ENCODE measurements at places on chromosomes 16 and 17. TPM values are rescaled to one million over a fixed set of nuclear protein-coding genes. Genes with fewer than 3 reads are reported as not detected.

Gene KCNG4
- not detected for total RNA-seq

- DNase-seq, result no peak
- H3K4me1 ChIP-seq, result peaks cover 3% of the 10 kb centered on the region
- H3K27me3 ChIP-seq, result no peaks in the 10 kb centered on the region
- H3K27ac ChIP-seq, result no peak overlapping the region
- no peak overlapping the region for H3K4me3 ChIP-seq
- H3K36me3 ChIP-seq, result no peaks in the 10 kb centered on the region
Measured at GRCh38 chr17:43935926-43936261, 6.4 kb downstream of the PPY start.

Gene SSTR5
- total RNA-seq, result not detected

GRCh38 chr17:1447052-1447451 is 9.0 kb downstream of the CRK start:
- no peaks in the 10 kb centered on the region for H3K27me3 ChIP-seq
- DNase-seq, result no peak
- no peak overlapping the region for H3K27ac ChIP-seq
- H3K4me3 ChIP-seq, result no peak overlapping the region
- H3K36me3 ChIP-seq, result no peaks in the 10 kb centered on the region

DNA sequence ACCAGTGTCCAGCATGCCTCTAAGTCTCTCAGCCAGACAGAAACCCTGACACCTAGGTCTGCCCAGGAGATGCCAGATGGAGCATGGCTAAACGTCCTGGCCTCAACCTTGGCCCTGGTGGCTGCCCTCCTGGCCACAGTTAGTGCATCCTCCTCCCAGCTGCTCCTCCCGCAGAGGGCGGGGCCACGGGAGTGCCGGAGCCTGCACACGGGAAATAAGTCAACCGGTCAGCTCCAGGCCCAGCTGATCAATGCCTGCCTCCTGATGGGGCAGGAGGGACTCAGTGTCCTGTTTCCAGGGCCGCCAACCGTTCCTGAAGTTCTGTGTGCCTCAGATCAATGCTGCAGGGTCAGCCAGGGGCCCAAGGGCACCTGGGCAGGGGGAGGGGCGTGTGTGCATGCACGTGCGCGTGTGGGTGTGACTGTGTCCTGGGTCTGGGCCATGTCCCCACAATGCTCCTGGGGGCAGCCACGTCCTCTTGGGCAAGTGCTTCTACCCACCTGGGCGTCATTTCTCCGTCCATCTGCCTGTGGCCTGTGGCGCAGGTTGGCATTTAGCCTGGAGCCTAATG is 4.6 kb upstream of the KCNJ12 start:
- no peak for DNase-seq
- no peaks in the 10 kb centered on the region for H3K27me3 ChIP-seq
- H3K4me3 ChIP-seq, result no peak overlapping the region

GRCh38 chr17:27049104-27049784 is 244.7 kb upstream of the WSB1 start:
- DNase-seq, result no peak
- H3K36me3 ChIP-seq, result no peaks in the 10 kb centered on the region
- H3K4me3 ChIP-seq, result no peak overlapping the region
- no peaks in the 10 kb centered on the region for H3K27me3 ChIP-seq

- no peak overlapping the region for H3K4me3 ChIP-seq
- no peaks in the 10 kb centered on the region for H3K4me1 ChIP-seq
- H3K27me3 ChIP-seq, result no peaks in the 10 kb centered on the region
- peaks cover 7% of the 10 kb centered on the region for H3K36me3 ChIP-seq
Measured at GRCh38 chr17:9536061-9536460, 39.6 kb downstream of the STX8 start.

DNA sequence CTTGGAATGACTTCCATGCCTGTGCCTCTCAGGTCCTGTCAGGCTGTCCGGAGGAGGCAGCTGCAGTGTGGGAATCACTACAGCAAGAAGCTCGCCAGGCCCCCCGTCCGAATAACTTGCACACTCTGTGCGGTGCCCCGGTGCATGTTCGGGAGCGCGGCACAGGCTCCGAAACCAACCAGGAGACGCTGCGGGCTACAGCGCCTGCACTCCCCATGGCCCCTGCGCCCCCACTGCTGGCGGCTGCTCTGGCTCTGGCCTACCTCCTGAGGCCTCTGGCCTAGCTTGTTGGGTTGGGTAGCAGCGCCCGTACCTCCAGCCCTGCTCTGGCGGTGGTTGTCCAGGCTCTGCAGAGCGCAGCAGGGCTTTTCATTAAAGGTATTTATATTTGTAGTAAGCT is 1.3 kb downstream of the NRN1L start:
- no peaks in the 10 kb centered on the region for H3K27me3 ChIP-seq
- H3K4me3 ChIP-seq, result no peak overlapping the region
- no peaks in the 10 kb centered on the region for H3K4me1 ChIP-seq
- DNase-seq, result no peak
- H3K36me3 ChIP-seq, result peaks cover 61% of the 10 kb centered on the region

DNA sequence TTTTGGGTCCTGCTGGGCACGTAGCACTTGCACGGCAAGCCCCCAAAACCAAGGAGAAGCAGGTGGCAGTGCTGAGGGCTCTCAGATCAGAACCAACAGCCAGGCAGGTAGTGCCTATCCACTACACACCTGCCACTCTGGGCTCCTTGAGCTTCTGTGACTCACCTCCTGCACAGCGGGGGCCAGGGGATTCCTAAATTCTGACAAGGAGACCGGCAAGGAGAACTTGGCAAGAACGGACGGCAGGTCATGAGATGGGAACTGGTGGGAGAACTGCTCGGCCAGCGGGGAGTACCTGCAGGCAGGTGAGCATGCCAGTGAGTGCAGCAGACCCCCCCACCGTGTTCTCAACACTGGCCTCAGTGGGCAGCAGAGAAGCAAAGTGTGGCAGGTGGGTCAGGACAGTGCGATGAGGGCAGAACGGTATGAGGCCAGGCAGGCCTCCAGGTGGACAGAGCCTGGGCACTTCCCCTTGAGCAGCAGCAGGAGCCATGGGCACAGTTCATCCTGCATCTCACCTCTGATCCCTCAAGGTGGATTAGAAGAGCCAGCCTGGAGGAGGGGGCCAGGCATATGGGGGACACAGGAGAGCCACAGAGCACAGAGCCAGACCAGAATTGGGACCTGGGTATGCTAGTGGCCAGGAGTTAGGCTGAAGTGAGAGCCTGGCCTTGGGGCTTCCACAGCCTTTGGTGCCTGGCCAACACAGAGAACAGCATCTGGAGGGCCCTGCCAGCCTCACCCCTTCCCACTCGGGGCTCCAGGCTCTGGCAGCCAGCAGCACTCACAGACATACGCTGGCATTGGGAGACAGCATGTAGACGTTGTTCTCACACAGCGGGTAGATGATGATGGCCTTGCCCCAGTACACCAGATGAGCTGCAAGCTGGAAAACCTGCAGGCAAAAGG is 14.7 kb downstream of the MPG start:
- no peak overlapping the region for H3K27ac ChIP-seq
- no peaks in the 10 kb centered on the region for H3K4me1 ChIP-seq
- no peak overlapping the region for H3K4me3 ChIP-seq
- H3K27me3 ChIP-seq, result no peaks in the 10 kb centered on the region
- no peak for DNase-seq

DNA sequence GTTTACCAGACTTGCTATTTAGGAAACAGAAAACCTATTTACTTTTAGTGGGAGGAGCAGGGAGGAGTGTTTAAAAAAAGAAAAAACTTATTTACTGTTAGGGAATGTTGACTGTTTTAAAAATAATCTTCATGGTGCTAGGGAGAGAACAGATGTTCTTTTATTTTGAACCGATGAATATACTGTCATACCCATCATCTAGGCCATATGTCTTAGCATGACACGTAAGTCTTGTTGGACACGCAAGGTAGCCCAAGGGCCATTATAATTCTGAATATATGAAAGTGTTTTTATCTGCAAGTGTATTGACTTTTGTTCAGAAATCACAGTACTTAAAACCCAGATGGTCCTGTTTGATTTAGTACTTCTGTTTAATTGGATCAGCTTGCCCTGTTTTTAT is 11.6 kb downstream of the WIPF2 start:
- peaks cover 4% of the 10 kb centered on the region for H3K36me3 ChIP-seq
- no peak for DNase-seq
- H3K4me3 ChIP-seq, result no peak overlapping the region
- H3K27ac ChIP-seq, result no peak overlapping the region
- no peaks in the 10 kb centered on the region for H3K27me3 ChIP-seq

Gene RNF43
- 2.2 TPM for total RNA-seq

GRCh38 chr16:89257281-89257731 is 39.8 kb downstream of the ZNF778 start:
- no peaks in the 10 kb centered on the region for H3K36me3 ChIP-seq

DNA sequence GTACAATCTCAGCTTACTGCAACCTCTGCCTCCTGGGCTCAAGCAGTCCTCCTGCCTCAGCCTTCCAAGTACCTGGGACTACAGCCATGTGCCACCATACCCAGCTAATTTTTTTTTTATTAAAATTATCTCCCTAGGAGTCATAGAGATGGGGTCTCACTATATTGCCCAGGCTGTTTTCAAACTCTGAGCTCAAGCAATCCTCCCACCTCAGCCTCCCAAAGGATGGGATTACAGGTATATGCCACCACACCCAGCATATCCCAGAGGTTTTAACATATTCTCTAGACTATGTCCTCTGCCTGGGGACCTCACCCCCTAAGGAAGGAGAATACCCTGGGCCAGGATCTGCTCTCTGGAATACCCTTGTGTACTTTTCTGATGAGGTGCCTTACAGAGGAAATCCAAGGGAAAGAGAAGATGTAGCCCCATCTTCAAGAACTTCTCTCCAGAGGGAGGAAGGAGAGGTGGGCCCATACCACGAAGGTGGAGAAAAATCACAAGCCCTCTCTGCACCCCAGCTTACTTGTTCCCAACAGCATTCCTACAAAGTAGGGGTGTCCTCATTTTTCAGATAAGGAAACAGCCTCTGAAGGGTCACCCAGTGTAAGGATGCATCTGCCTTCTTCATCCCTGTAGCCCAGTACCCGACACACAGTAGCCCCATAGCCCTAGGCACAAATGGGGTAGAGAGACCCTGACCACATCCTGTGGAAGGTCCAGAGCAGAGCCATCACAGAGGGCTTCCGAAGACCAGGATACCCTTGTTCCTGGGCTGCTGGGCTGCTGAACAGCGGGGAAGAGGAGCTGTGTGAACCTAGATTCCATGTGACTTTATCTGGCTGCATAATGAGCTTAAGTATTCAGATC is 151.6 kb downstream of the SOCS1 start:
- no peak overlapping the region for H3K27ac ChIP-seq
- H3K27me3 ChIP-seq, result no peaks in the 10 kb centered on the region
- H3K4me1 ChIP-seq, result peaks cover 18% of the 10 kb centered on the region
- DNase-seq, result no peak
- no peak overlapping the region for H3K4me3 ChIP-seq

DNA sequence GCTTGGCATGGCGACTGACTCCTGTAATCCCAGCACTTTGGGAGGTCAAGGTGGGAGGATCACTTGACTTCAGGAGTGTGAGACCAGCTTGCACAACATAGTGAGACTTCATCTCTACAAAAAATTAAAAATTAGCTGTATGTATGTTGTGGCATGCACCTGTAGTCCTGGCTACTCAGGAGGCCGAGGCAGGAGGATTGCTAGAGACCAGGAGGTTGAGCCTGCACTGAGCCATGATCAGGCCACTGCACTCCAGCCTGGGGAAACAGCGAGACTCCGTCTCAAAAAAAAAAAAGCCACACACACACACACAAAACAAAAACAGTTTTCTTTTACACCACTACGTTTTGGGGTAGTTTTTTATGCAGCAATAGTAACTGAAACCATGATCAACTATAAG is 89.0 kb upstream of the DHX40 start:
- H3K27me3 ChIP-seq, result no peaks in the 10 kb centered on the region
- H3K4me3 ChIP-seq, result no peak overlapping the region
- DNase-seq, result no peak
- no peak overlapping the region for H3K27ac ChIP-seq
- no peaks in the 10 kb centered on the region for H3K36me3 ChIP-seq

DNA sequence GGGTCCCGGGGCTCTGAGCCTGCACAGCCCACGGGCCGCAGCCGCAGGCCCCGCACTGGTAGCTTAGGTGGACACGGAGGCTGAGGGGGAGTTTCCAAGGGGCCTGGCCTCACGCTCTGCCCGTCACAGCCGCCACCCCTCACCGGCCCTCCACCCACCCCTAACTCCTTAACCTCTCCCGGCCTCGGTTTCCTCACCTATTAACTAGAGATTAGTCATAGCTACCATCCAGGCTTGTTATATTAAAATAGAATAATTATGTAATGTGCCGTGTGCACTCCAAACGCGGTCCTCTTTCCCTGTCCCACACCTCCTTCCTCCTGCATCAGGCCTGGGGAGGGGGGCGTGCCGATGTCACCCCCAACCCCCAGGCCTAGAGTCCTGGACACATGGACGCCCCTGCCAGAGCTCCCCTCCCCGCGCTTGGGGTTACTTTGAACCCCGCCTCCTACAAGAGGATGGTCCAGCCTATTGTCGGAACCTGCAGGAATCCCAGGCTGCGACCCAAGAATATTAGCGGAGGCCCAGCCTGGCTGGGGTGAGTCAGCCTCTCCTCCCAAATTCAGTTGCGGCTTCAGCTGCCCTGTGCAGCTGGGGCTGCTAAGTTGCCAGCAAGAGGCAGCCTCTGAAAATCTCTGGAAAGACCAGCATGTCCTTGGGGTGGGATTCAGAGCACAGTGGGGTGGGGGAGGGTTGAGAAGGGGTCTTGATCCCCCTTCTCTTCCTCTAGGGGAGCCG is 17.3 kb downstream of the SOCS3 start:
- peaks cover 47% of the 10 kb centered on the region for H3K4me1 ChIP-seq
- peak overlapping the region; percentile 46 for H3K4me3 ChIP-seq
- H3K27me3 ChIP-seq, result no peaks in the 10 kb centered on the region
- H3K36me3 ChIP-seq, result no peaks in the 10 kb centered on the region

- H3K4me3 ChIP-seq, result peak overlapping the region; percentile 55
- DNase-seq, result no peak
- peaks cover 37% of the 10 kb centered on the region for H3K4me1 ChIP-seq
- no peaks in the 10 kb centered on the region for H3K27me3 ChIP-seq
- H3K27ac ChIP-seq, result peak overlapping the region; percentile 89
- no peaks in the 10 kb centered on the region for H3K36me3 ChIP-seq
Measured at GRCh38 chr16:87391324-87391949, 699 bp upstream of the MAP1LC3B start.

Gene CD7
- total RNA-seq, result 377 TPM

DNA sequence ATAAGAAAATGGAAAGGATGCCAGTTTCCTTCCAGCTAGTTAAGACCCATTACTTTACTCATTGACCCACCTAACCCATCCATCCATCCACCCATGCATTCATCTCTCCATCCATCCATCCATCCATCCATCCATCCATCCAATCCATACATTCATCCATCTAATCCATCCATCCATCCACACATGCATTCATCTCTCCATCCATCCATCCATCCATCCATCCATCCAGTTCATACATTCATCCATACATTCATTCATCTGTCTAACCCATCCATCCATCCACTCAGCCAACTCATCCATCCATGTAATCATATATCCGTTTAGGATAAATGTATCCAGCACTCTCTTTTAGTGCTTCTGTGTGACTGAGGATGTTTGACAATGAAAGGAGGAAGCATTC is 178.8 kb upstream of the CACNG3 start:
- H3K27ac ChIP-seq, result no peak overlapping the region
- H3K27me3 ChIP-seq, result no peaks in the 10 kb centered on the region
- no peaks in the 10 kb centered on the region for H3K4me1 ChIP-seq
- H3K36me3 ChIP-seq, result no peaks in the 10 kb centered on the region
- DNase-seq, result no peak
- H3K4me3 ChIP-seq, result no peak overlapping the region

Gene ZFPM1
- 13.5 TPM for total RNA-seq

- no peaks in the 10 kb centered on the region for H3K27me3 ChIP-seq
- no peak overlapping the region for H3K4me3 ChIP-seq
- H3K27ac ChIP-seq, result no peak overlapping the region
- H3K36me3 ChIP-seq, result no peaks in the 10 kb centered on the region
Measured at GRCh38 chr17:6186998-6187397, 116.8 kb downstream of the WSCD1 start.

- H3K4me3 ChIP-seq, result no peak overlapping the region
- no peak overlapping the region for H3K27ac ChIP-seq
- no peaks in the 10 kb centered on the region for H3K27me3 ChIP-seq
- no peaks in the 10 kb centered on the region for H3K36me3 ChIP-seq
Measured at GRCh38 chr16:66468321-66468965, 41.3 kb downstream of the BEAN1 start.

Gene ZNF205
- total RNA-seq, result 0.29 TPM

Data from naive thymus-derived CD4-positive, alpha-beta T cell (primary cell).